Tongue (tissue), 3 donors: ENCODE measurements at places on chromosomes 11 and 22. TPM values are rescaled to one million over a fixed set of nuclear protein-coding genes. Genes with fewer than 3 reads are reported as not detected.

DNA sequence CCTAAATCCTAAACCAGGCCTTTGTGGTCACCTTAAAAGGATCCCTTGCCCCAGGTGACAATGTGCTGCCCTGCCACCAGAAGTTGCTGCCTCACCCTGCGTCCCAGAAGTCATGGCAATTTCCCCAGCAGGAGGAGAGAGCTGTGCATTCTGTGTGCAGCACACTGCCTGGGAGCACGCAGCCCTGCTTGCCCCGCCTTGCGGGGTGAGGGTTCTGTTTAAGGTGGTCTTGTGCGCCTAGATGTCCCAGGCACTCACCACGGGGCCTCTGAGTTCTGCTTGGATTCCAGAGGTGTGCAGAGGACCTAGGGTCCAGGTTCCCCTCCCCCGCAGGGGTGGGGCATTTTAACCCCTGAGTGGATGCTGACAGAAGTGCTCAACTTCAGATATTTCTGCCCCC is 95.0 kb downstream of the GRAMD1B start:
- DNase-seq = peak; percentile 23

Gene PGR
- total RNA-seq = 0.10 TPM

- no peak for DNase-seq
These were observed 14.0 kb upstream of the PAX6 start for GRCh38 chr11:31824879-31825837.

Gene BEST1
- 3.3 TPM for total RNA-seq

GRCh38 chr22:24465566-24465965 is 29.6 kb upstream of the UPB1 start:
- no peak for DNase-seq
